ENCODE measurements at places on chromosomes 16 and 17.

- no peak for DNase-seq
Observed at GRCh38 chr17:46974086-46974485, 5.0 kb downstream of the RPRML start.

- no peak for DNase-seq
Observed at GRCh38 chr17:5096731-5097100, 15.0 kb downstream of the ZNF232 start.

- DNase-seq, result no peak
Observed at GRCh38 chr16:63530208-63530607, 1494.0 kb upstream of the CDH8 start.

DNA sequence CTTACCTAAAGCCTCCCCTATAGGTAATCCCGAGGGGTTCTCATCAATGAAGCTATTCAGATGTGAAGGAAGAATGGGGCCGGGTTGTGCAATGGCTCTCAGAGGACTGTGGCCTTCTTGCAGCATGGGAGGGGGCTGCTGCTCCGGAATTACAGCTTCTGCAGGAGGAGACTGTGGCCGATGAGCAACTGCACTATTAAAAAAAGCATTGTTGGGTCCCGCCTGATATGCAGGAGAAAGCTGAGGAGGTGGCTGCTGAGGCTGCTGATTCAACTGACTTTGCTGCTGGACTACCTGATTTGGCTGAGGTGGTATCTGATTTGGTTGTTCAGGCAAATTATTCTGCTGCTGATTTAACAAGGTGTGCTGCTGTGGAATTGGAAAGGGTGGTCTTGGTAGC lies 64.8 kb downstream of the CACNG1 start:
- no peak for DNase-seq

DNA sequence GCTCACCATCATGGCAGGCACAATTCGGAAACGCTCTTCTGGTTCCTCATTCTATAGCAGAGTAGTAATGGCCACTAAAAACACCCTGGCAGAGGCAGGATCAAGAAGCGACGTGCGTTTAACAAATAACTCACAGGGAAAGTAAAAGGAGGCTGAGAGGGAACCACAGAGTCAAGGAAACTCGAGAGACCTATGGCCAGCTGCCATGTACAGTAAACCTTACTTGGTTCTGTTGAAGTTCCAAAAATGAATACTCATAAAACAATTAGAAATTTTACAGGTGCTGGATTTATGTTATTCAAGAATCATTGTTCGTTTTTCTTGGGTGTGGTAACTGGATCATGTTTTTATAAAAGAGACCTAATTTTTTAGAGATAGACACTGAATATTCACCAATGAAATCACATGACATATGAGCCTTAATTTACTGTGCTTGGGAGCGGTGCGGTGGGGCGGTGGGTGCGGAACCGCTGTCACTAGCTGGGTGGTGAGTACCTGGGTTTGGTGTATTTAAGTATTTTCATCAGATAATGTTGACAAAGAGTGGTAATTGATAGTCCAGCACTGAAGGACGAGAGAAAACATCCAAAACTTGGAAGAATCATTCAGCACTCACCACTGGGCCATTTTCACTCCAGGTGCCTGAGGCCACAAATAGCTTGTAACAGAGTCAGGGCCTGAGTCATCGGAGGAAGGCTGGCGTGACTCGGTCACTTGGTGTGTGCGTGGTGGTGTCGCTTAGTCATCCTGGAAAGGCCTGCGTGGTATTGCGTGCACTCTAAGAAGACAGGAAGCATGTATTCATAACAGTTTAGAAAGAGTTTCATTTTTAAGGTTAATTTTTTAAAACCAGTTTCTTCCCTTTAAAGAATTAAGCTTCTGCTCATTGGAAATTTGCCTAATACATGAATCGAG lies 135.4 kb upstream of the CHMP6 start:
- DNase-seq, result peak; percentile 85

Measured in stimulated activated CD8-positive, alpha-beta memory T cell treated with anti-CD3 and anti-CD28 coated beads, Interleukin-15, amount 100 ng/mL, for 4 hours (primary cell).